Lower lobe of right lung (tissue), 2 donors: ENCODE measurements at places on chromosomes 2 and 18.

- no peak for DNase-seq
Observed at GRCh38 chr2:38122344-38122743, 46.4 kb upstream of the CYP1B1 start.

DNA sequence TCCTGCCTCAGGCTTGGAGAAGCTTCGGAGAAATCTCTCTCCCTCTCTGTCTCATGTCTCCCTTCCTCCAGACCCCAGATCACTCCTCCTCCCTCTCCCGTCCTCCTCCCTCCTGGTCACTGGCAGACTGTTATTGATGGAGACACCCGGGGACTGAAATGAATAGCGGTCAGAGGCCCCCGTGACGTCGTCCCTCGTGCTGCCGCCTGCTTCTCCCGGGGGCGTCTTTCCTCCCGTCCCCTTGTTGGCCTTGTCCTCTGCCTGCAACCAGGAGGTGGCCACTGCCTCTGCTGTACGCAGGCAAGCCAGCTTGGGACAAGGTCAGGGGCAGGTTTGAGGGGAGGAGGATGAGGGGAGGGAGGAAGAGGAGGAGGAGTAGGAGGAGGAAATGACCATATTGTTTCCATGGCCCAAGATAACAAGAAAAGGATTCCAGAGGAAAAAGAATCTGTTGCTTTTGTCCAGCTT, 78.2 kb downstream of the CELF4 start:
- no peak for DNase-seq

- no peak for DNase-seq
Observed at GRCh38 chr2:7878786-7879482, 802.9 kb upstream of the ID2 start.

DNA sequence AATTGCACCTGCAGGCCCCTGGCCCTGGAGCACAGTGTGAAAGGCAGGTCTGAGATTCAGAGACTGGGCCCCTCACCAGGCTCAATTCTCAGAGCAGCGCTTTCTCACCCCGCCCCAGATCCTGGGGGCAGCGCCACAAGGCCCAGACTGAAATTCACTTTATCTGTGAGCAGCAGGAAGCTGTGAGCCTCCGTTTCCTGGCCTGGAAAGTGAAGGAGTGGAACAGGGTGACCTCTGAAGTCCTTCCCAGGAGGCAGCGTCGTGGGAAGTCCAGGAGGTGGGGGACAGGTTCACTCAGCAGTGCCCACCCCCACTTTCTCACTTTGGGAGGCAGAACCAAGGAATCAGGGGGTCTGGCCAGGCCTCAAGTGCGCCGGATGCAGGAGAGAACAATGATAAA, 235.4 kb downstream of the NDUFA10 start:
- no peak for DNase-seq

GRCh38 chr2:120209427-120210269, 13.6 kb downstream of the TMEM185B start:
- no peak for DNase-seq

DNA sequence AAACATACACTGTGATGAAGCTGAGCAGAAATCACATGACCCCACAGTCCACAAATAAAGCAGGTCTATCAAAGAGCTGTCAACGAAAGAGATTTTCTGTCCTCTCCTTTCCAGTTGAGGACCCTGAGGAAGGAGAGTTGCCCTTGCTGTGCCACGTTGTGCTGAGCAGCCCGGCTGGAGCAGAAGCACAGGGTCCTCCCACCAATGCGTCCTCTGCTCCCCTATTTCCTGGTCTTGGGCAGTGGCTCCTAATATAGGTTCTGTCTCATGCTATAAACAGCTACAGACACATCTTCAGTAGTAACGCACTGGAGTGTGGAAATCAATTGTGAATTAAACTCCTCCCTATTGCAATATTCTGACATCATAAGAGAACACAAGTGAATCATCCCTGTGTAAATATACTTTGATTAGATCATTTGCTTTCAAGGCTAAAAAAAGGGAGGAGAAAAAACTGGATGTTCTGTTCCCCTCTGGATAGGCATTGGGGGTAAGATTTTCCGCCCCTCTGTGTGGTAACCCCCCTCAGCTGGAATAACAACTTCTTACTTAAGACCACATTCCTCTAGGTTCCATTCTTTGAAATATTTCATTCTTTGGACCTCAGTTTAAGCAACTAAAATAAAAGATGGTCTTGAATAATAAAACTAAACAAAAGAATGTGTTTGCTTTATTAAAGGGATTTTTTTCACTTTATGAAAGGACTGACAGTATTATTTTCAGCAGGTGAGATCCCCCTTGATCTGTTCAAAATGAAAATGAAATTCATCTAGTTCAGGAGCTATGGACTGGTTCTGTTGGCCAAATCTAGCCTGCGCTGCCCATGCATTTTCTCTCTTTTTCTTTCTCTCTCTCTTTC, 8.3 kb upstream of the RHOB start:
- no peak for DNase-seq

DNA sequence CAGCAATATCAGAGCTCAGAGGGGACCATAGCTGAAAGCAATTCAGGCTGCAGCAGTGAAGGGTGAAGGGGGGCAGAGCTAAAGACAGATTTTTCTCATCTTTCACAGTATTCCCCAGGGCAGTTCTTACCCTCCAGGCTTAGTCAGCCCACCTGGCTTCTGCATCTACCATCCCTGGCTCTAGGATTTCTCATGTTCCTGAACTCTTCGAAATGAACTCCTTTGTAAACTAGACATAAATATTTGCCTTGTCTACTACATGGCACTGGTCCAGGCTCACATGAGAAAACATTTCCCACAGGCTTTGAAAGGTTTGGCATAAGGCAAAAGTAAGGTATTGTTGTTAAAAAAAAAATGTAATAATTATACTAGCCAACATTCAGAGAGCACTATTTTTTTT, 23.6 kb upstream of the NEB start:
- no peak for DNase-seq

GRCh38 chr18:23530195-23530594, 26.9 kb downstream of the RMC1 start:
- DNase-seq, result no peak

- DNase-seq, result no peak
Observed at GRCh38 chr2:86229221-86229620, 30.0 kb downstream of the MRPL35 start.

DNA sequence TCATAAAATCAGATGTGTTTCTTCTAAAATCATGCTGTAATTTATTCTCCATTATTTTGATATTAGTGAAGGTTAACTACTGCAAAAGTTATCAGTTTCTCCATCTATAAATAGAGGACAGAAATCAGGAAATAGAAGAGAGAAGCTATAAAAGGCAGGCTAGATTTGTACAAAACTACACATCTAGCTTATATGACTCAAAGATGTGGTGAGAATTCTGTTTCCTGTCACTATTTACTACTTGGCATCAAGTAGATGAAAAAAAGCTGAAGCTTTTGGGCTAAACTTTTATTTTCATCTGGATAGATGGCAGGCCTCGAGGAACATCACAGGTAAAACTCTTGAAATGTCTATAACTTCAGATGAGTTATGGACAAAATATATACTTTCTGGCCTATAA, 49.8 kb upstream of the NAB1 start:
- no peak for DNase-seq

DNA sequence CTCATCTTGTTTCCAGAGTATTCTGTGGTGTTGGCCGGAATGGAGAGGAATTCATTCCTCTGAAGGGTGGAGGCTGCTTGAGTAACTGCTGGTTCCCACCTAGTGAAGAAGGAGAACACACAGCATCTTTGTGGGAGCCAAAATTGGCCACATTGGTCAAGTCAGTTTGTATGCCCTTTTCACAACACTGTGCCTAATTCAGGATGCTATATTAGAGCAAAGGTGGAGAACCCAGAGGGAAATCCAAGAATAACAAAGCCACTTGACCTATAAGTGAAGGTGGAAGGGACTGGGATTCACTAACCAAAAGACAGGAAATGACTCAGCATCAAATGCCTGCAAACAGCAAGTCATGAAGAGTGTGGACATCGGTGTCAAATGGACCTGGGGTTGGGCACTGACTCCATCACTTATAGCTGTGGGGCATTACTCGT, 27.3 kb upstream of the MLPH start:
- DNase-seq, result no peak

DNA sequence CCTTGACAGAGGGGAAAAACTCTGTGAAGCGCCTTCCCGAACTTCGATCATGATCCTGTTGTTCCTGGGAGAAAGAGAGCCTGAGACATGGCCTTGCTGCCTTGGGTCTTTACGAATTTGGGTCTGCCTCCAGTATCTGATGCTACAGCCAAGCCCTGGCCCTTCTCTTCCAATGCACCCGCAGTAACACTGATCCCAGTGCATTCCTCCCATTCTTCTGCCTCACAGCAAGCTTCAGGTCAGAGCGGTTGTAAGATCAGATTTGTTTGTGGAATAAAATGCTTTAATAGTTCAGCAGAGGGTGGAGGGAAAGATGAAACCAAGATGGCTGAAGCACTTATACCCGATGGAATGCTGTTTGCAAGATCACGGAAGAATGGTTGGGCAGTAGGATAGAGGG, 196.7 kb upstream of the SIX2 start:
- no peak for DNase-seq

GRCh38 chr2:40480596-40480995, 28.7 kb upstream of the SLC8A1 start:
- no peak for DNase-seq

DNA sequence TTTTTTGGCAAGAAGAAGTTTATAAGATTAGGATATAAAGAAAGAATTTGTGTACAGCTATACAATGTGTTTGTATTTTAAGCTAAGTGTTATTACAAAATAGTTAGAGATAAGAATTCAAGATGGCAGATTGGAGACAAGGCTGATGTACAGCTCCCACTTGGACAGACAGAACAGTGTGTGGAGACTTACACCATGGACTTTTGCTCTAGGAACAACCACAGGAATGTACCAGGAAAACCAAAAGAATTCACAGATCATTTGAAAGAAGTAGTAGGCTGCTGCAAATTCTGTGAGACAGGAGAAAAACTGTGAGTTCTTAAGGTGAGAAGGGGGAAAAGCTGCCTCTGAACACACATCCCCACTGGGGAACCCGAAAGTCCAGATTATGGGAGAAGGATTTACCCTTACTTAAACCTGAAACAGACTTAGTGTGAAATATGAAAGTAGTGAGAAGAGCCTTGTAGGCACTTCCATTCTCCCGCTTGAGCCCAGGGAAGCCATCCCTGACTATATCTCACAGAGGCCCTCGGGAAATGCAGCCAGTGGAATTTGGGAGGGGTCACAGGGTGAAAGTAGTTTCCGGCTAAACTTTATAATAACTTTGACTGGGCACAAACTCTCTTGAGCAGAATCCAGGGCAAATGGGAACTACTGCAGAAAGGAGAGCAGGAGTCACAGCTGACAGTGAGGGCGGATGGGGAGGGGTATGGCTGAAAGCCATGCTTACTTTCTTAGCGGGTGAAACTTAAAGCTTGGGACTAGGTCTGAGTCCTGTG, 11.6 kb upstream of the RPRD1A start:
- no peak for DNase-seq

DNA sequence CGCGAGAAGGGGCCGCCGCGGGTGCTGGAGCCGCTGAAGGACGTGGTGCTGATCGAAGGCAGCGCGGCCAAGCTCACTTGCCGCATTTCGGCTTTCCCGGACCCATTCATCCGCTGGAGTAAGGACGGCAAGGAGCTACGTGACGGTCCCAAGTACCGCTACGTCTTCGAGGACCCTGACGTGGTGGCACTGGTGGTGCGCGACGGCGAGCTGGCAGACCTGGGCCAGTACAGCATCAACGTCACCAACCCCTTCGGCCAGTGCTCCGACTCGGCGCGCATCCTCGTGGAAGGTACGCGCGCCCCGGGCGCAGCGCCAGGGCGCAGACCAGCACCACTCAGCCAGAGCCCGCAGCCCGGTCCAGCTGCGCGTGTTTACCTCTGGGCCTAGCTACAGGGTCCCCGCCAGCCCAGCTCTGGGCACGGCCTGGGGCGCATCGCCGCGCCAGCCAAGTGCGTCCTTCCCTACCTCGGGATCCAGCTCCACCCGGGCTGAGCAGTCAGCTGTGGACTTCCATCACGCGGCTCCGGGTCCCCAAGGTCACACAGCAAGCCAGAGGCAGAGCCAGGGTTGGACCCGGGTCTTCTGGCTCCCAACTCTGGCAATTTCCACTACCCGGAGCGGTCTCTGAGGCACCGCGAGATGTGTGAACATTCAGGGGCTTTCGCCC, 1.7 kb upstream of the GMPPA start:
- DNase-seq, result no peak

- no peak for DNase-seq
Observed at GRCh38 chr2:21461754-21462240, 338.0 kb downstream of the TDRD15 start.

- DNase-seq, result no peak
Observed at GRCh38 chr2:219576505-219577388, 4.6 kb downstream of the INHA start.
